SIG-M5 (cell line): ENCODE measurements at places on chromosomes 5 and 9.

DNA sequence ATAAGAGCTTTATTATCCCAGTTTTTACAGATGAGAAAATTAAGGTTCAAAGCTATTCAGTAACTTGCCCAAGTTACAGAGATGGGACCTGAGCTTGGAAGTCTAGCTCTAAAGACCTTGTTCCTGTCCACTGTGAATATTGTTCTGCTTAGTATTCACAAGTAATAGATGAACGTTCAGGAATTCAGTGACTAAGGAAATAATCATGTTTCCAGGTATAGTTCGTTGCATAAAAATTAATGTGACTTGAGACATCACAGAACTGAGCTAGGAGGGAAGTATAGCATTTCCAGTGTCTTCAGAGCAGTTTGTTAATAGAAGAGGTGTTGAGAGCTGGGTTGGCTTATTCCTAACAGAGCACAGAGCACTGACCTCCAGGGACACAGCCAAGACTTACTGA lies 136.1 kb downstream of the FGF1 start:
- DNase-seq, result no peak

DNA sequence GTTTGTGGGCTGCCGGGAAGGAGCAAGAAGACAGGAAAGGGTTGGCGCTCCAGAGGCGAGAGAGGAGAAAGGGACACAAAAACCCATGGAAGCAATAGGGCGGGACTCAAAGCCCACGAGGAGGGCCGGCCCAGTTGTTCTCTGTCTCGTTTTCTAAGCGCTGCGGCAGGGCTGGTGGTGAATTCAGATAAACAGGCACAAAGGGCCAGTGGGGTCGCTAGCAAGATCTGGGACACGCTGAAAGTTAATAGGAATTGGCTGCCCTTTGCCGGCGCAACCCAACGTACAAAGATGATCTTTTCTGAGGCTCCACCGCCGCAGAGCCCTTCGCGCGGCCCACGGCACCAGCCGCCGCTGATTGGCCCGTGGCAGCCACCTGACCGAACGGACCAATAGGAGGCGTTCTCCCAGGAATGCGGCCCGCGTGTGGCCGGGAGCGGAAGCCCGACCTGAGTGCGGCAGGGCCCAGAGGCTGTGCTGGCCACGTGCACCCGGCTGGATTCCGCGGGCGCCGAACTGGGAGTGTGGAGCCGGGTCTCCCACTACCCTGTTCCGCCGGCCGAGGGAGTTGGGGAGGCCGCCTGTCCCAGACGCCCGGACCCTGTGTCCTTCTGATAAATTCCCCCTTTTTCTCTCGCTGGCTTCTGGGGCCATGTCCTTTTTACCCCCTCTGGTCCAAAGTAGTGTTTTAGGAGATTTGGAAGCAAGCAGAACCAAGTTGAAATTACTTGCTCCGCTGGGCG lies 16.8 kb upstream of the NSD1 start:
- no peak for DNase-seq

GRCh38 chr5:137566780-137567179 lies 67.7 kb upstream of the SPOCK1 start:
- DNase-seq, result no peak

- no peak for DNase-seq
These were observed 125.1 kb upstream of the SH3GL2 start for GRCh38 chr9:17453751-17454150.

- no peak for DNase-seq
These were observed 171.4 kb upstream of the NFIB start for GRCh38 chr9:14485366-14485765.

- DNase-seq, result no peak
These were observed 12.6 kb downstream of the PLGRKT start for GRCh38 chr9:5425006-5425628.

DNA sequence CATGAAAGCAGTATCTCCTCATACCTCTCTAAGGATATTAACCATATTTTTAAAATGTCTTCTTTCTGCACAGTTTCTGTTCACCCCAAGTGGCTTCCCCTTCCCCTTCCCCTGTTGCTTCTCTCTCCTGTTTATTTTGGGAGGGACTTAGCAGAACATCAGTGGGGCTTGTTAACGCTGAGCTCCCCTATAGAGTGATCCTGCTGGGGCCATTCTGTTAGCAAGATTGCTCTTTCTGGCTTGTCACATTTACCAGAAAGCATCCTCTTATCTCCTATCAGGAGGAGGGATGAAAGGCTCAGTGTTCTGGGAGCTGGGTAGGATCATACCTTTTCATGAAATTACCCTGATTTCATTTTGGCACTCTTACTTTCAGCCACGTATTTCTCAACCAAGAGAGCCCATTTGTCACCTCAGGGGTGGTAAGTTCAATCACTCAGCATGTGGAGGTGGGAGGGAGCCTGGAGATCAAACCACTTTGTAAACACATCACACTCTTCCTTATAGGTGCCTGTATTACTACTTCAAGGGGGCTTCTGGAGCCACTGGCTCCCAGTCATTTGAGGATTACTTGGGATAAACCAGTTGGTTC lies 16.7 kb downstream of the NXNL2 start:
- DNase-seq, result no peak

DNA sequence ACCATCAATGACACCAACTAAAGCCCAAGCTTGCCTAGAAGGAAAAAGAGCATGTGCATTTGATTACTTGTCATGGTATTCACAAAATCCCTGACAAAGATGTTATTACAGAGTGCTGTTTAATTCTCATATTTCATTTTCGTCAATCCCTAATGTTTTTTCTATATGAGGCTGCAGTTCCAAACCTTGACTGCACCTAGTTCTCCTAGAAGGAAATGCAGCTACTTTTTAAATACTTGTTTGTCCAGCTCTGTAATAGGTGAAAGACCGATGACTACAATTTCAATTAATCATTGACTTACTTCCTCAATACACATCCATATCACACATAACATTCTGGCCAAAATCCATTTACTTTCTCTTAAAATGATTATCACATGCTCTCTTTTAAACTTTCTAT lies 28.1 kb downstream of the CEMIP2 start:
- DNase-seq, result no peak

- no peak for DNase-seq
These were observed 107.6 kb downstream of the RNF180 start for GRCh38 chr5:64273276-64273675.

GRCh38 chr9:98538626-98539031 lies 170.1 kb downstream of the GABBR2 start:
- DNase-seq, result no peak

DNA sequence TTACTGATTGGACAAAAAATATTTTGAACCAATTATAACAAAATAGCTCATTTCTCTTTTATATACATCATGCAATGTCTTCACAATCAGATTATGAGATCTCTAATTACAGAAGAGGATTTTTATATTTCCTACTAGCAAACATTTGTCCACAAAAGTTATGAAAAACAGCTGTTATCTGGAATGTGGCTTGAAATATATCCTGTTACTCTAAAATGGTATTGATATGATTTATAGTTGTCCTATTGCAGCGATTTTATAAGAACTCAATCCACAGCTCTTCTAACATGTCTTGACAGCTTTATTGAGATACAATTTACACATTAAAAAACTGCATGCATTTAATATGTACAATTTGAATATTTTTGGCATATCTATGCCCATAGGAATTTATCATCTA lies 779.9 kb upstream of the ACO1 start:
- no peak for DNase-seq

- DNase-seq, result no peak
These were observed 290.8 kb downstream of the TRPM3 start for GRCh38 chr9:70830618-70831017.

GRCh38 chr9:117703537-117703936 lies 666 bp upstream of the TLR4 start:
- DNase-seq, result no peak

DNA sequence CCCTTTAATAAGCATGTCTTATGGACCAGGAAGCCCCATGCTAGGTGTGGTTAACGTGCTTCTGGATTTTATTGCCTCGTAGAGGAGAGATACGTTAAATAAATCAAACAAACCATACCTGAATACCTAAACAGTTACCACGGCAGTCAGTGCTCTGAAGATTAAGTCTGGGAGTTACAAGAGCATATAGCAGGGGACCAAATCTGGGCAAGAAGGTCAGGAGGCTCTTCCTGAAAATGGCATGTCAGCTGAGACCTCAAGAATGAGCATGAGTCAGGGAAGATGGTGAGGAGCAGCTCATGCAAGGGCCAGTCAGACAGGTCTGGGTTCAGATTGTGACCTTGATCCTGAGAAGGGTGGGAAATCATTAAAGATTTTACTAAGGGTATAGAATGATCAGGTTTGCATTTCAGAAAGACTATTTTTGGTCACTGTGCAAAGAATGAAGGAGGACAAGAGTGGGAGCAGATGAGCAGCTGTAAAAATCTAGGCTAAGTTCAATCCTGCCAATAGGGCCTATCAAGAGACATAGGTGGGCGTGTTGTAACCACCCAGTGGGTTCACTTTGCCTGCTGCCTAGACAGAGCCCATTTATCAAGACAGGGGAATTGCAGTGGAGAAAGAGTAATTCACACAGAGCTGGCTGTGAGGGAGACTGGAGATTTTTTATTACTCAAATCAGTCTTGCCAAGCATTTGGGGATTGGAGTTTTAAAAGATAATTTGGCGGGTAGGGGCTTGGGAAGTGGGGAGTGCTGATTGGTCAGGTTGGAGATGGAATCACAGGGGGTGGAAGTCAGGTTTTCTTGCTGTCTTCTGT lies 4.8 kb upstream of the ZNF366 start:
- no peak for DNase-seq

- no peak for DNase-seq
These were observed 497 bp downstream of the NSA2 start for GRCh38 chr5:74767579-74767913.

GRCh38 chr9:86022687-86023266 lies 76.6 kb downstream of the GOLM1 start:
- DNase-seq, result no peak

DNA sequence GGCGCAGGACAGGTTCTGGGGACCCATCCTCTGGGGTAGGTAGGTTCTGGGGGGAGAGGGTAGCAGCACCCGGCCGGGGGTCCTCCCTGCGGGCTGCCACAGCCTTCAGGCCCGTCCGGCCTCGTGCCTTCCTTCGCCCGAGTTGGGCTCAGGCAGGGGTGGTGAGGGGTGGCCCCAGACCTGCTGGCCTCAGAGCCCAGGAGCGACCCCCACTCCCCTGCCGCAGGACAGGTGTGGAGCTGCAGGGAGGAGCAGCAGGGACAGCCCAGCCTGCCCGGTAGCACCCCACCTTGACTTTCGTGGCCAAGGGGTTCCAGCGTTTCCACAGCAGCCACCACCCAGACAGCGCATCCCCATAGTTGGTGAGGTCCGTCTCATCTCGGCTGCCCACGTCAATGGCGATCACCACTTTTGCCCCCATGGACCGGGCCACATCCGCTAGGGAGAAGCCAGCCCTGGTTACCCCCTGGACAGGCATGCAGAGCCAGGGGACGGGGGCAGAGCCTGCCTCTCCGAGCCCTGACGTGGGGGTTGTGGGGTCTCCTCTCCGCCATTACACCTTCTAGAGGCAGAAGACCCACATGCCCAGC lies 3.4 kb upstream of the NSMF start:
- no peak for DNase-seq
